Neural crest cell (in vitro differentiated cells): ENCODE measurements at places on chromosomes 7 and 10. TPM values are rescaled to one million over a fixed set of nuclear protein-coding genes. Genes with fewer than 3 reads are reported as not detected.

DNA sequence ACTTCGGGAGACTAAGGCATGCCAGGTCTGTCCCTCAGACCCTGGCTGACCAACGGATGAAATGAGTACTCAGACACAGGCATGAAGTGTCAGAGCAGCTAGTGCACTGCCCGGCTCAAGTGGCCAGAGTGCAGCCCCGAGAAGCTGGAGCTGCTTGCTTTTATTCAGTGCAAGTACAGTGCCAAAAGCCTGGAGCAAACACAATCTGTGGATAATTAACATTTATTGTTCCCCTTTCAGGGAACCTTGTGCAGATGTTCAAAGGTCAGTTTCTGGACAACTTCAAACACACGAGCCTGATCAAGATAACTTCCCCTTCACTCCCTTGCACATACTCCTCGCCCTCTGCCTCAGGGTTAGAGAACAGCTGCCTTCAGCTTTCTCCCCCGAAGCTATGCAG lies 7.9 kb upstream of the ATE1 start:
- peaks cover 6% of the 10 kb centered on the region for H3K4me1 ChIP-seq
- no peak for DNase-seq
- peaks cover 38% of the 10 kb centered on the region for H3K36me3 ChIP-seq
- H3K27me3 ChIP-seq = no peaks in the 10 kb centered on the region
- H3K27ac ChIP-seq = no peak overlapping the region

DNA sequence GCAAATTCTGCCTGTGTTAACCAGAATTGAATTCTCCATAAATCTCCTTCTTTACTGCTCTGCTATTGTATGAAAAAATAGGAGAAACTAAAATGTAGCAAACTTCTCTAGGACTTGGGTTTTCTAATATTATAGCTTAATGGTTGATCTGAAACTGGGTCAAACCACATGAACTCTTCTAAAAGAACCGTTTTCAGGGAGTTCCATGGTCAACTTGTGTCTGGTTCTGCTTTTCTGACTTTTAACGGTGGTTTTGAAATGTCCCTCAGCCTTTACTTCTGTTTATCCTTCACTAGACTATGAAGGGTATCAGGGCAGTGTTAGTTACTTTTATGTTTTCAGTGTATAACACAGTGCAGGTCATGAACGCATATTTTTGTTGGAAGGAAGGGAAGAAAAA lies 242.2 kb downstream of the TSPAN12 start:
- H3K4me3 ChIP-seq = no peak overlapping the region
- DNase-seq = no peak
- H3K36me3 ChIP-seq = no peaks in the 10 kb centered on the region

DNA sequence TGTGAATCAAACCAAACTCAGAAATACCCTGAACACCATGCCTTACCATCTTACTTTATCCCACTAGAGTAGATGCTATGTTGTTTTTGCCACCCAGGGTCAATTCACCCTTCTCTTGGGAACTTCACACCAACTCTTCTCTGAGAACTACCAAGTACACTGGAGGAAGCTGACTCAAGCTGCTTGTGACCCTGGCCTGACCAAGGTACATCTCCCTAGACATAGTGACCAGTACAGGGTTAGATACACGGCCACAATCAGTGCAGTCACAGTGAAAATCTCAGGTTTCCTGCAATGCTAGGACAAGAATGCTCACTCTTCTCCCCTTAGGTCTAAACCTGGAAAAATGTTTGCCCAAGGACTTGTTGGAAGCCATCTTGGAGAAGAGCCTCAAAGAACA lies 31.8 kb downstream of the EZH2 start:
- no peak overlapping the region for H3K4me3 ChIP-seq
- DNase-seq = no peak
- no peaks in the 10 kb centered on the region for H3K27me3 ChIP-seq
- no peaks in the 10 kb centered on the region for H3K36me3 ChIP-seq
- H3K27ac ChIP-seq = no peak overlapping the region
- H3K4me1 ChIP-seq = peaks cover 56% of the 10 kb centered on the region

GRCh38 chr7:27068259-27068658 lies 27.5 kb downstream of the HOXA1 start:
- H3K27me3 ChIP-seq = no peaks in the 10 kb centered on the region
- H3K4me1 ChIP-seq = peaks cover 5% of the 10 kb centered on the region
- DNase-seq = no peak
- H3K4me3 ChIP-seq = no peak overlapping the region
- no peak overlapping the region for H3K27ac ChIP-seq

GRCh38 chr7:148481971-148482626 lies 108.5 kb upstream of the C7orf33 start:
- no peak overlapping the region for H3K4me3 ChIP-seq
- H3K27ac ChIP-seq = no peak overlapping the region
- H3K36me3 ChIP-seq = no peaks in the 10 kb centered on the region
- no peaks in the 10 kb centered on the region for H3K27me3 ChIP-seq
- no peak for DNase-seq

DNA sequence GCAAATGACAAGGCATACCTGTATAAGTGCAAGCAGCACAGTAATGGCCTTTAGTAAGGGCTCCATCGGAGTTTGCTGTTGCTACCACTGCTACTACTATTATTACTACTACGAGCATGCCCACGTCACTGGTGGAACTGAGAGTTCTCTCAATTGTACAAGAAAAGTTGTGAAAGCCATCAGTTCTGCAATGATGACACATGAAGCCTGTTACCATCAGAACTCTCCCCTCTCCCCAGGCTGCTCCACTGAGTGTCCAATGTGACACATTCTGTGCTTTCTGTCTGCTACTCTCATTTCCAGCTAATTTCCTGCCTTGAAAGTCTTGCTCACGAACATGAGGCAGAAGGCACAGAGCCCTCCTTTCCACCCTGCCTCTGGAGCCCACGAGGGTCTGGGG lies 263.2 kb upstream of the MGMT start:
- no peaks in the 10 kb centered on the region for H3K27me3 ChIP-seq
- H3K4me1 ChIP-seq = no peaks in the 10 kb centered on the region

GRCh38 chr10:96230527-96230926 lies 40.8 kb downstream of the BLNK start:
- no peak overlapping the region for H3K27ac ChIP-seq
- DNase-seq = no peak
- H3K36me3 ChIP-seq = no peaks in the 10 kb centered on the region

Gene CLIP2
- total RNA-seq = 24.0 and 26.5 TPM in 2 replicates

Gene TAS2R41
- not detected in 2 replicates for total RNA-seq

DNA sequence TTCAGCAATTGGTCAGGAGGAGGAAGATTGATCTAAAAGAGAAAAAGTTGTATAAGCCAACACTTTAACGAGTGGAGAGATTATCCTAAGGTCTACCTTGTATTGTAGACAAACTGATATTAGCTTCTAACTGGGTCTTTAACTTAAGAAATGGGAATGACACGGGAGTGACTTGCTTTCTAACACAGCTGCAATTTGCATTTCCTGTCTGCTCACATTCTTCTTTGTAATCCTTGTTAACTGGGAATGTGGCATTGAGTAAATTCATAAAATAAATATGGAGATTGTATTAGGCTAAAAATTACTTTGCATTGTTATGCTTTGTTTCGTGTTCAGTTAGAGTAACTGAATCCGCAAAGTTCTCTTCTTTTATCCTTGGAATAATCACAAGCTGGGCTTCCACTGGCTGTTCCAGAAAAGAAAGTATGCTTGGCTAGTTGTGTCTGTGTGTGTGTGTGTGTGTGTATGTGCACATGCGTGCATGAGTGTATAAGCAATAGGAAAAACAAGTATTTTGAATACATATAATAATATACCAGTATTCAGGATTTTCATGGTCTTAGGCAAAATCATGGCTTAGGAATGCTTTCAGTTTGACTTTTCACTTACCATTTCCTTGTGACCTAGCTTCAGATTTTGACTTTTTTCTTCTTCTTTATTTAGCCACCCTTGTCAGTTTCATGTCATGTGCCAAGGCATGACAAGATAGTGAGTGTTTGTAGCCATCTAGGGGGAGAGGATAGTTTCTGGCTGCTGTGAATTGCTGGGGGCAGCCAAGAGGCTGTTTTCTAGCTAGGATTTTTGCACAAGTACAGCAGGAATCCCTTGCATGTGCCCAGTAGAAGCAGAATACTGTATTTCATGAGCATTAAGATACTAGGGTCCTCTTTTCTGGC lies 54.5 kb upstream of the FZD8 start:
- no peaks in the 10 kb centered on the region for H3K36me3 ChIP-seq
- peaks cover 17% of the 10 kb centered on the region for H3K27me3 ChIP-seq
- no peak overlapping the region for H3K4me3 ChIP-seq
- peaks cover 5% of the 10 kb centered on the region for H3K4me1 ChIP-seq
- DNase-seq = no peak
- H3K27ac ChIP-seq = no peak overlapping the region

DNA sequence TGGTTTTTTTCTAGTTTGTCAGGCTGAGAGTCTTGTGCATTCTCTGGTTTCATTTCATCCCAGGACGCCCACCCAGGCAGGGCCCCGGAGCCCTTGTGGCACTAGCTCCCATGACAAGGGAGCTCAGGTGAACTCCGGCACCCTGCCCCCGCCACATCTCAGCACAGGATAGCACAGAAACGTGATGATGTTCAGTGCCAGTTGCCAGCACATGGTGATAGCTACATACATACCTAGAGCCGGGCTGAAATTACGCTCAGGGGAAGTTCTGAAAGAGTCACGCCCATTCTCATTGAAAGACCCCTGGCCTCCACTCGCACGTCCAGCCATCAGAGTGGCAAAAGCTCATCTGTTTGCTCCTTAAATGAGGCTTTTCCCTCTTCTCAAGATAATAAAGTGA lies 273.7 kb downstream of the PTPRN2 start:
- no peak overlapping the region for H3K27ac ChIP-seq
- no peaks in the 10 kb centered on the region for H3K27me3 ChIP-seq
- peaks cover 47% of the 10 kb centered on the region for H3K36me3 ChIP-seq
- no peak for DNase-seq

GRCh38 chr10:3525832-3526449 lies 259.1 kb downstream of the KLF6 start:
- H3K27me3 ChIP-seq = no peaks in the 10 kb centered on the region
- H3K27ac ChIP-seq = peak overlapping the region; percentile 28
- H3K4me1 ChIP-seq = peaks cover 8% of the 10 kb centered on the region
- DNase-seq = no peak

- no peak overlapping the region for H3K4me3 ChIP-seq
- H3K4me1 ChIP-seq = no peaks in the 10 kb centered on the region
- H3K27ac ChIP-seq = no peak overlapping the region
- DNase-seq = no peak
Observed at GRCh38 chr7:40162516-40162915, 27.7 kb downstream of the SUGCT start.

- peaks cover 2% of the 10 kb centered on the region for H3K27me3 ChIP-seq
- no peak overlapping the region for H3K27ac ChIP-seq
- H3K36me3 ChIP-seq = no peaks in the 10 kb centered on the region
- peaks cover 26% of the 10 kb centered on the region for H3K4me1 ChIP-seq
- no peak for DNase-seq
Observed at GRCh38 chr7:2512713-2513112, 6.9 kb upstream of the LFNG start.

DNA sequence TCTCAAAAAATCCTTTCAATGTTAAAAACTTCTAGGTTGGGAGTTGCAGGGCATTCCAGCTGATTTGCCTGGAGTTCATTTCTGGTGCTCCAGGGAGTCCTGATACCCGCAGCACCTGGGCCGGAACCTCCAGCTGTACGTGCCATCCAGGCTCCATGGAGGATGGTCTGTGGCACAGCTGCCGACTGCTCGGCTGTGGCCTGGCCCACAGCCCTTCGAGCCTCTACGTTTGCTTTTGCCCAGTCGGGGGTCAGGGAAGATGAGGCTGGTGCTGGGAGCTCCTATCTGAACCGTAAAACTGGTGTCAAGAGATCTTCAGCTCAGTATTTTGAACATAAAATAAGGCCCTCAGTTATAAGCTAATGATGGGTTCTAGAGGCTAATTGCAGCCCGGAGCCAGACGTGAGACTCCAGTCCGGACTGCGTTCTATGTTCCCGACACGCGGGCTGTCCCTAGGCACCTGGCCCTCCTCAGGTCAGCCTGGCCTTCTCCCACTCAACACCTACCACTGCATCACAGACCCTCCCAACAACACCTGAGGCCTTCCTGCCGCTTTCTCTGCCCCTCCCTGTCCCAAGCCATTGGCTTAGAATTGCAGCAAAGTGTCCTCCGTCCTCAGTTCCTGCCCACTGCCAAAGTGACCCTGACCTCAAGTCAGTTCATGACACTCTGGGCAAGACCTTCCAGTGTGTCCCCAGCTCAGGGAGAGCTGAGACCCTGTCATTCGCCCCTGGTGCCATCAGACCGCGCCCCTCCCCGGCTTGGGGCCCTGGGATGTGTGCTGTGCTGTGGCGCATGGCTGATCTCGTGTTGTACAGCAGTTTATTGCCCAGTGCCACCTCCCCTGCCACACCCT lies 64.2 kb upstream of the DNAJB6 start:
- H3K27ac ChIP-seq = no peak overlapping the region
- no peaks in the 10 kb centered on the region for H3K27me3 ChIP-seq
